ENCODE measurements at places on chromosomes 5 and 9.

GRCh38 chr9:79610019-79610631 lies 38.4 kb downstream of the TLE4 start:
- no peak for DNase-seq

DNA sequence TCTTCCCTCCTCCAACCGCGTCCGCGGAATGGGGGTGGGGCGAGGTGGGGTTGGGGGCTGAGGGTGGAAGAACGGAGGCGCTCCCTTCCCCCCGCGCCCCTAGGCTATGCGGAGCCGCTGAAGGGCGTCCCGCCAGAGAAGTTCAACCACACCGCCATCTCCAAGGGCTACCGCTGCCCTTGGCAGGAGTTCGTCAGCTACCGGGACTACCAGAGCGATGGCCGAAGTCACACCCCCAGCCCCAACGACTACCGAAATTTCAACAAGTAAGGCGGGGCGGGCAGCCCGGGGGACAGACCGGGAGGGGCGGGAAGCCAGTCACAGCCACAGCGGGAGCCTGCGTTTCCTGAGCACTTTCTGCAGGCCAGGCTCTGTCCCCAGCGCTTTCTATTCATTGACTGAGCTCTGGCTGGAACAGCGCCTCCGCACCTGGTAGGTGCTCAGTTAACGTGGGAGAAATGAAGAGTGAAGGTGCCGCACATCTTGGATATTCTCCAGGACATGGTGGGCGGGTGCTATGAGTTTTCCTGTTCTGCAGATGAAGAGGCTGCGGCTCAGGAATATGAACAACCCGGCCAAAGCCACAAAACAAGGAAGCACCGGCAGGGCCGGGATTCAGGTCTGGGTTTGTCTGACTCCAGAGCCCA lies 11.3 kb downstream of the MYOZ3 start:
- peak; percentile 72 for DNase-seq

- no peak for DNase-seq
Measured at GRCh38 chr5:64977779-64978178, 209.0 kb downstream of the CWC27 start.

DNA sequence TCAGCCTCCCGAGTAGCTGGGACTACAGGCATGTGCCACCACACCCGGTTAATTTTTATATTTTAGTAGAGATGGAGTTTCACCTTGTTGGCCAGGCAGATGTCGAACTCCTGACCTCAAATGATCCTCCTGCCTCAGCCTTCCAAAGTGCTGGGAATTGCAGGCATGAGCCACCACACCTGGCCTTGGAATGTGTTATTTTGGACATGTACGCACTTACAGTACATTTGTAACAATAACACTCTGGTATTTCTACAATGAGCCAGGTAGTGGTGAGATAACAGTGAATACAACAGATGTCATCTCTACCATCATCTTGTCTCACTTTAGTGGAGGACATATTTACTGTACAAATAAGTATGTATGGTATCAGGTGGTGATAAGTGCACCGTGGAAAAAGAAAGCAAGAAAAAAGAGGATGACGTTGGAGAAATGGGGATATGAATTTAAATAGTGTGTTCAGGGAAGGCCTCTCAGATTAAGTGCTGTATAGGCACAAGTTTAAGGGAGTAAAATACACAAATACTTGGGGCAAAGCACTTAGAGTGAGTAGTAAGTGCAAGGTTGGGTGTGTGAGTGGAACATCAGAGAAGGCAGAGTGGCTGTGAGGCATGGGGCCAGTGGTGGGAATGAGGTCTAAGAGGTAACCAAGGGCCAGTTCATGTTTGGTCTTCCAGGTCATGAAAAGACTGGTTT lies 100.1 kb downstream of the CDC42SE2 start:
- no peak for DNase-seq

GRCh38 chr9:35481347-35481975 lies 8.4 kb upstream of the RUSC2 start:
- peak; percentile 57 for DNase-seq

GRCh38 chr9:37200433-37201005 lies 80.1 kb downstream of the ZCCHC7 start:
- peak; percentile 32 for DNase-seq

GRCh38 chr5:98656125-98656795 lies 117.2 kb upstream of the RGMB start:
- no peak for DNase-seq

DNA sequence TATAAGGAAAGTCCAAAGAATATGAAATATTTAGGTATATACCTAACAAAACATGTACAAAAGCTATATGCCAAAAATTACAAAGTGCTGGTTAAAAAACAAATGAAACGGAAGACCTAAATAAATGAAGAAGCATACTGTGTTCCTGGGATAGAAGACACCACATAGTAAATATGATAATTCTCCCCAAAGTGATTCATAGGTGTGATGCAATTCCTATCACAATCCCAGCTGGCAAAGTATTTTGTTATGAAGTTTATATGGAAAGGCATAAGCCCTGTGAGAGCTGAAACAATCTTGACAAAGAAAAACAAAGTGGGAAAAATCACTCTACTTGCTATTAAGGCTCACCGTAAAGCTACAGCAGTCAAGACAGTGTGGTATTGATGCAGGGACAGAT lies 2.6 kb upstream of the SMIM23 start:
- no peak for DNase-seq

DNA sequence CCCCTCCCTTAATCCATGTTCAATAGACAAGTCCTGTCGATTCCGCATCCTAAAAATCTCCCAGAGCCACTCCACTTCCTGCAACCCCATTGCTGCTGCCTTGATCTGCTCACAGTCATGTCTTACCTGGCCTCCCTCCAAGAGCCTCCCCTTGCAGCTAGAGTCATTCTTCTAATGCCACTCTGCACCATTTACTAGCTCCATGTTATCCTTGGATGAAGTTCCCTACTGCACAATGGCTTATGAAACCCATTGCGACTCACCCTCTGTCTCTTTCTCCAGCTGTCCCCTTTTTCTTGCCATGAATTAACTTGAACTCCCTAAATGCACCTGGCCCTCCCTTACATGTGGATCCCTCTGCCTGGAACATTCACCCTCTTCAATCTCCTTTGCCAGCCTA lies 39.5 kb downstream of the MEGF10 start:
- no peak for DNase-seq

GRCh38 chr5:54224103-54224826 lies 86.1 kb downstream of the ARL15 start:
- no peak for DNase-seq

DNA sequence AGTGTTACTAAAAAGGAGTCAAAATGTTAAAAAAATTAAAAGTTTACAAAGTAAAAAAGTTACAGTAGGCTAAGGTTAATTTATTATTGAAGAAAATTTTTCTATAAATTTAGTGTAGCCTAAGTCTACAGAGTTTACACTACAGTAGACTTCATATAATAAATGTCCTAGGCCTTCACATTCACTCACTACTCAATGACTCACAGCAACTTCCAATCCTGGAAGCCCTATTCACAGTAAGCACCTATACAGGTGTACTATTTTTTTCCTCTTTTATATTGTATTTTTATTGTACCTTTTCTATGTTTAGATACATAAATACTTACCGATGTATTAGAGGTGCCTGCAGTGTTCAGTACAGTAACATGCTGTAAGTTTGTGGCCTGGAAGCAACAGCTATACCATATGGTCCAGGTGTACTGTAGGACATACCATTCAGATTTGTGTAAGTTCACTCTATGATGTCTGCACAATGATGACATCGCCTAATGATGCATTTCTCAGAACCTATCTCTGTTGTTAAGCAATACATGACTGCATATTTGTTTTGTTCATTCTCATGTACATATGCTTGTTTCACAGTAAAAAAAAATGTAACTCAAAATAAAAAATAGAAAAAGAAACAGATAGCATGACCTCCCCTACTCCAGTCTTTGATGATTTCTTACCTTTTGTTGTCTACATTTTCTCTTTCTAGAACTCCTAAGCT lies 64.7 kb downstream of the NR3C1 start:
- no peak for DNase-seq

DNA sequence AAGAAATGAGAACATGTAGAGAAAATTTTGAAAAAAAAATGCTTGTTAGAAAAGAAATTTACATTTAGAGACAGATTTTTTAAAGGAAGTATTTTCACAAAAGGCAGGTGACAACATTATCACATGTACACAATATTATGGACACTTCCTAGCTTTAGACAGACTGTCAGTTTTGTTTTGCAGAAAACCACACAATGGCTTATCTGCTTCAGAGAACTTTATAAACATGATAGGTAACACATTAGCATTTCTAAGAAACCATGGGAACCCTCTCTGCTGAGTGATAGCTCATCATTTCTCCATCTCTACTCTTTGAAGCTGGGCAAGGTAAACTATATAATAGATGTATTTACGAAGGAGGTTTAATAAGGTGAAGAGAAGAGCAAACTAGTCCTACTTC lies 25.6 kb downstream of the POU5F2 start:
- DNase-seq: no peak

Data from AML-193 (cell line).